CD4-positive, alpha-beta memory T cell (primary cell): ENCODE measurements at places on chromosomes 6 and 20.

DNA sequence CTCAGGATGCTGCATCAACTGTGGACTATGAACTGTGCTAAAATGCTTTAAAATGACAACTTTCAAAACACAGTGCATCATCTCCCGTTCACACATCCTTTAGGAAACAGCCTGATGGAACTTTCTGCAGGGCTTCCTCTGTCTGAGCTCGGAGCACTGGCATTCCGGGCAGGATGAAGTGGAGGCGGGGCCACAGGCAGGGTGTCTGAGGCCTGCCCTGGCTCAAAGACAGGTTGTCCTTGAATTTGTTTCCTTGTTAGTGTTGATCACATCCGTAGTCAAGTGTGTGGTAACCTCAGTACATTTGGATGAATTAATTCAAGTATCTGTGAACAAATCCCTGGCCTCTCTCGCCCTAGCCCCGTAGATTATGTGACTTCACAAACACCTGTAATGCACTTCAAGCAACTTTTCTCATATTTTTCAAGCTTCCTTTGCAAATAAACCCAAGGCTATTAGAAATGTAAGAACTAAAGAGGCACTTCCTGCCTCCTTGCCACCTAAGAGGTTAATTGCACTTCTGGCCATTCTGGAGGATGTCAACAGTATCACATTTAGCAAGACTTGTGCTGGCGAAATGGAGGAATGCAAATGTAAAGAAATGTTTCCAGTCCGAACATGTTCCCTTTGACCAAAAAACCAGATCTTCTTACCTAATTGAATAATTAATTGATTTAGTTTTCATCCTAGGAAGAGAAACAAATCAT, 3.1 kb downstream of the CD93 start:
- no peak for DNase-seq

GRCh38 chr20:53316206-53316937, 277.3 kb downstream of the ZNF217 start:
- DNase-seq: no peak

DNA sequence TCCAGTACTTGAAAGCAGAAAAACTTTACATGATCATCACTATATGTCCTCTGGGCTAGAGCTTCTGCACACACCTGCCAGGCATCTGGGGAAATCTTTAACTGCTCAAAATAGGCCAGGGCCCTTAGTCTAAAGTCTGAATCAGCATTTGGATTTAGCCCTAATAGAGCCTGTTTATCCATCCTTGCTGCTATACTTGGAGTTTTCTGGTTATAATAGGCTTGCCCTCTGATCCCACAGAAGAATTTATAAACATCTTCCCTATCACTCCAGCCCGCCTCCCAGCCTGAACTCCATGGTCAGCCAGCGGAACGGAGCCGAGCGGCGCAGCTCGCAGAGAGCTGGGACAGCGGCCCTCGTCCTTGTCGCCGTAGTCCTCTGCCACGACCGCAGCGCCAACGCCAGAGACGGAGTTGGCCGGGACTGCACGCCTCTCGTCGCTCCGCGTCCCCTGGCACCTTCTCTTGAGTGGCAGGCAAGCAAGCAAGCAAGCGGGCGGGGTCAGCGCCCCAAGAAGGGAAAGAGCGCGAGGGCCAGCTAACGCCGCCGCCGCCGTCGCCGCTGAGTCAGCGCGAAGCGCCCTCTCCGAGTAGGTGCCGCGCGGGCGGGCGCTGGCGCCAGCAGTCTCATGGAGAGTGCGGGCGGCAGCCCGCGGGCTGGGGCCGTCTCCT, 25.4 kb upstream of the ASIP start:
- DNase-seq: peak; percentile 12

- no peak for DNase-seq
These were observed 33.7 kb upstream of the PLEKHG1 start for GRCh38 chr6:150565945-150566344.

- DNase-seq: no peak
These were observed 20.6 kb upstream of the SIRPA start for GRCh38 chr20:1874450-1875182.

DNA sequence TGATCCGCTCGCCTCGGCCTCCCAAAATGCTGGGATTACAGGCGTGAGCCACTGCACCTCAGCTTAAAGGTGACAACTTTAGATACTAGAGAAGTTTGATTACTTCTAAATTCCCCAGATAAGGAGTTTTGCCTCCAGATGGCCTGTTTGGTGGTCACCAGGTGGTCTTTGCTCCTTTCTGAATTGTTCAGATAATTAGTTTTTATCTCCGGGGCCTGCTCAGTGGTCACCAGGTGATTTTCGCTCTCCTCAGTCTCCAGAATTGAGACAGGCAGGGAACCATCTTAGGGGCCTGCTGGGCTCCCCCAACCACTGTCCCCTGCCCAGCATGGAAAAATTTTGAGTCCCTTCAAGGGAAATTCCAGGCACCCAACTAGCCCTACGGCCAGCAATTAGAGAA, 62.6 kb downstream of the GPR6 start:
- no peak for DNase-seq

DNA sequence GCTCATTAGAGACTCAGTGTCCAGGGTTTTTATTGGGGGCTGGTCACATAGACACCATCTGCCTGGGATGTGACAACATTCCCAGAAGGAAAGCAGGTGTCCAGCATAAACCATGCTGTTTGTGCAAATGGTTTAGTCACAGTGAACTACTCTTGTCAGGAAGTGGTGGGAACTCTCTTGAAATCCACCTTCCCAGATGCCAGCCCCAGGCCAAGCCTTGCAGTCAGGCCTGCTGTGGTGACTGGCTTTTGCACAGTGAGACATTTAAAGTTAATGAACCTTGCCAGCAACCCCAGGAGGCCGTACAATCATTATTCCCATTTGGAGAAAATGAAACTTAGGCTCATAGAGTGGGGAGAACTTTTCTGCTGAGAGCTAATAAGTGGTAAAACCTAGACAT, 242.5 kb upstream of the KCNG1 start:
- no peak for DNase-seq

DNA sequence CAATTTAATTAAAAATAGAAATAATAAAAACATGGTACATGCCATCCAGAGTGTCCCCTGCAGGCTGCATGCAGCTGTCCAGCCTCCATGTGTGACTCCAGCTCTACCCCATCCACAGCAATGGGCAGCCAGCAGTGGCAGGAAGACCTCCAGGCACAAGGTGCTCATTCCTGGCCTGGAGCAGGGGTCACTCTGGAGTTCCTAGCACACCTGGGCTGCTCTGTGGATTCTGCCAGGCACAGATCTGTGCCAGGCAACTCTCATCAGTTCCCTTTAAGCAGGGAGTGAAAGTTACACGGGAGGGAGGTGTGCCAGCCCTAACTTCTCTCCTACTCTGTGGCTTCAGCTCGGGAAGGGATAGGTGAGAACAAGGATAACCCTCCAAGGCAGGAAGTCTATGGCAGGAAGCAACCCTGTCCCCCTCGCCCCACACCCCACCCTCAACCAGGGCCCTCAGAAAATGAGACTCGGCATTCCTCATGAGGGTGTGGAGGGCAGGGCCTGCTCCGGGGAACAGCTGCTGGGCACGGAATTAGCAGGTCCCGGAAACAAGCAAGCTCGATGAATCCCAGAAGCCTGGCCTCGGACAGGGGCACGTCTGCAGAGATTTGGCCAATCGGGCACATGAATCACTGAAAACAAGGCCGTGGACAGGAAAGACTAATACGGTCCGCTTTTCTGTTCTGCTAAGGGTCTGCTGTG, 10.0 kb downstream of the JPH2 start:
- DNase-seq: no peak

DNA sequence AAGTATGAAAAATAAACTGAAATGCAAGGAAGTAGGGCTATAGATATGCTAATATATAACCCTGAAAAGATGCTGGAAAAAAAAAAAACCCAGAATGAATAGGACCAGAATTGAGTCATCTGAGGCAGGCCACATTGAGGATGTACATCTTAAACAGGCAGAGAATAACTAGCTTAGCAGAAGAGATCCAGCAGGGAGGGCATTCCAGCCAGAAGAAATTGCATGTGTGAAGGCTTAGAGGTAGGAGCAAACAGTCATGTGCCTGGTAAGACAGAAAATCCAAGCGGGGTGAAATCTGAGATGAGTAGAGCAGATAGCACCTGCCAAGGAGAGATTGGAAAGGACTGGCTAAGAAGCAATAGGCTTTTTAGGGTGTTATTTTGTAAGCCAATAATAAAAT, 2.6 kb downstream of the COL19A1 start:
- no peak for DNase-seq

DNA sequence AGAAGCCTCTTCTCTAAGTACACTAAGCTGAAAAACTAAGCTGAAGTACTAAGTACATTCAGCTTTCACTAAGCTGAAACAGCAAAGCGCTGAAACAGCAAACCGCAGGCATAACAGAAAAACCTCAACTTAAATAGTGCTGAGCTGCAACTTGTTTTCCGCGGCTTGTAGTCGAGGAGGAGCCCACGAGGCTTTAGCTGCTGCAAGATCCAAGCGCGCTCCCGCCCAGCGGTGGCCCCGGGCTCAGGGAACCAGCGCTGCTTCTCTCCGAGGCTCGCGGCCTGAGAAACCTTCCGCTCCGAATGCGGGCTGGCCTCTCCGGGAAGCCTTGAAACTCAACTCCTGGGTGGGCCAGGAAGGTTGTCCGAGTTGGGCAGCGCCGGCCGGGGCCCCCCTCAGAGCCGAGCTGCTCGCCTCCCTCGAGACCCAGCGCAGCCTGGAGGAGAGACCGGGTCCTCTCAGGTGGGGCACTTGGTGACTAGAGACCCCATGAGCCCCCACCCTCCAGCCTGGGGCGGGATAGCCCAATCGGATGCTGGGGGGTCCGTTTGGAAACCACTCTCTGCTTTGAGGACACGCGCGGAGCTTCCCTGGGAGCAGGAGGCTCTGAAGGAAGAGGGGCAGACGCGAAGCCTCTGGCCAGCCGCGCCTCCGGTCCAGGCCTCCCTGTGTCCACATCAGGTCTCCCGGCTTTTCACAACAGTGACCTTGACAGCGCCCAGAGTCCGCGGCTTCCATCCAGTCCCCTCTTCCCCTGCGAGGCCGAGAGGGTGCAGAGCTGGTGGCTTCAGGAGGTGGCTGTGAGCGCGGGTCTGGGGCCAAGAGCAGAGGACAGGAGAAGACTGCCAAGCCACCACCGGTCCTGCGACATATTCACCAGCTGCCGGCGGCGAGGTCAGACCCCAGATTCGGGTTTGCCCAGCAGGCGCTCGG, 38.1 kb upstream of the HLA-E start:
- peak; percentile 77 for DNase-seq

DNA sequence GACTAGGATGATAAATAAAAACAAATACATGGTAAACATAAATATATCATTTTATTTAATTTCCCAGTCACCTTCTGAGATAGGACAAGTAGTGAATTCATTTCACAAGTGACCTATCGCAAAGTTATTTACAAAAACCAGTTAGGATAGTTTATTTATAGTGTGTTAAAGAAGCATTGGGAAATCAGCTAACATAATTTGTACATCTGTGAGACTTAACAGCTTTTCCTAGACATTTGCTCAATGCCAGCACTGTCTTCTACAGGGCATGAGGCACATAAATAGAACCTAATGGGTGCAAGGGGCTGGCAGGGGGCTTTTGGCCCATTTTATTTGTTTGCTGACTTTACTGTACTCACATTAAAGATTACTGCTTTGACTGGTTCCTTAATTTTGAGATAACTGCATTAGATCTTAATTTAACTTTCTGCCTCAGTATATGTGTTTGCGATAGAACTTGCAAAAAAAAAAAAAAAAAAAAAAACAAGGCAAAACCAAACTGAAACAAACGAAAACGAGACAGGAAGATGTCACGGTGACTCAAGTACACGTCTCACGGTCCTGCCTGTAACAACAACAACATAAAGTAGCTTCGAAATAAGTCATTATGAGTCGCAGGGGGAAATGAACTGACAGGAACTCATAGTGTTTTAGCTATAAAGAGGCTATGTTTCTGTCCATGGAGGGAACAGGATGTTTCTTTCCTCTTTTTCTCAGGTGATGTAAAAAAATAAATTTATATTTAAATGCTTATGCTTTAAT, 133.7 kb upstream of the GMDS start:
- DNase-seq: no peak

DNA sequence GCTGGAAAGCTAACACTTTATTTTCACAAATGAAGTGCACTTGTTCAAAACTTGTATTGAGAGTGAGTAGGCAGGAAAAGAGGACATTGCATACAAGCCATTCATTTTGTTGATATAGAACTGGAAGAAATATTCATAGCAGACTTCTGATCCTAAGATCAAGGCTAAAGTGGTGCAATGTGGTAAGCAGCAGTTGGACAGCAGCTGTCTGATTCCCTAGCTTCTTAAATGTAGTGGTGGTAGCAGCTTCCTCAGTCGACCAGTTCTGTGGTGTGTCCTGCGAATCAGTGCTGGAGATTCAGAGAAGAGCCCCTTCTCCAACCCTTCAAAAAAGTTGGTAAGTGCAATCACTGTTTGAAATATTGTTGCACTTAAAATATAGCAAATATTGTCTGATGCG, 281.7 kb upstream of the GJE1 start:
- DNase-seq: no peak

DNA sequence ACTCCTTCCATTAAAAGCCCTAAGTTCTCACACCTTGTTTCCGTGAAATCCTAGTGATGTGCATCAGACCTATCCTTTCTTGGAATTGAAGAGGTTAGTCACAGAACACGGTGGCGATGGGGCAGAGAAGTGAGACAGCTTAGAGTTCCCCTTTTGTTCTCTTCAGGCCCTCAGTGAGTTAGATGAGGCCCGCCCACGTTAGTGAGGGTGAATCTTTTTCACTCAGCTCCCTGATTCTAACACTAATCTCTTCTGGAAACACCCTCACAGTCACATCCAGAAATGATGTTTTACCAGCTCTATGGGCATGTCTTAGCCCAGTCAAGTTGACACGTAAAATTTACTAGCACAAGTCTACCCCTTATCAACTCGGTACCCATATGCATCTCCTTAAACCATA, 172.7 kb upstream of the NOX3 start:
- no peak for DNase-seq

- no peak for DNase-seq
These were observed 627.8 kb downstream of the DOK5 start for GRCh38 chr20:55103188-55103587.

DNA sequence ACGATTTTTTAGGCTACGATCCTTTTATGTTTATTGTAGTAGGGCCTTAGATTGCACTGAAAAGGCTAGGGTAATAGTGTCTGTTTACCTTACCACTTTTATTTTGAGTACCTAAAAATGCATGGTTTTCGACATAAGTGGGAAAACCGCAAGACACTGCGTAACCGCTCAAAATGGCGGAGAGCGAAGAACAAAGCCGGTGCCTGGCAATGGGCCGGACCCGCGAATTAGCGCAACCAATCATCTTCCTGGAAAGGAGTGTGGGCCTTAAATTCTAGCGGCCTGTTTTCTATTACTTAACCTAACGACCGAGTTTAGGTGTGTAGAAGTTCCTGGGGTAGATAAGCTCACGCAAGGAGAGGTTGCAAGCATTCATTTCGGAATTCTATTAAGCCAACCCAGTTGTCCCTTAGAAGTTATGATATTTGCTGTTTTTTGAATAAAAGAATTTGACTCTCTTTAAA, 118.0 kb downstream of the HFE start:
- peak; percentile 88 for DNase-seq
